Kasumi-1 (cell line): ENCODE measurements at places on chromosomes 12 and 14.

GRCh38 chr14:55126932-55127459, 2.1 kb upstream of the LGALS3 start:
- DNase-seq = no peak

DNA sequence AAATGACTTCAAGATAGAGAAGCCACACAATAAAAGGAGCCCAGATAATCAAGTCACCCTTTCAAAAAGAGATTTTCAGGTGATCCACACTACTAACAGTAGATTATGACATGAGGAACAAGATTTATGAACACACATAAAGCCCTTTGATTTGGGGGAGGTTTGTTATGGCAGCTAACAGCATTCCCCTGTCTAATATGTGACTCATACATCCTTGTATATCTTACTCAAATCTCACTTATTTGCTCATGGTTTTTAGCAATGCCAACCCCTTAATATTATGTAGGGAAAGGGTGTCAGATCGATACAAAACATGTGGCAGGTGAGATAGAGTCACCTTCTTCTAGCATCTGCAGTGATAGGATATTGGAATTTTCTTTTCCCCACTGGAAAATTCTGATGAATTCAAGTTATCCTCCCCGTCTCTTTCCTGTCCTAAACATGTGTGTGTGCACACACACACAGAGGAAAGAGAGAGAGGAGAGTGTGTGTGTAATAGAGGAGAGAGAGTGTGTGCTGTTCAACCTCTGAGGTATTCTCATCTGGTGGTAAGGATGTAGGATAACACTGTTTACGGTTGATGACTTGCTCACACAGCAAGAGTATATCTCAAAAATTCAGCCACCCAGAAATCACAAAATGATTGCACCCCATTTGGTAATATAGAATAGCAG, 319.9 kb downstream of the KCNC2 start:
- DNase-seq = no peak

GRCh38 chr14:43914041-43914693, 592.9 kb downstream of the FSCB start:
- no peak for DNase-seq

DNA sequence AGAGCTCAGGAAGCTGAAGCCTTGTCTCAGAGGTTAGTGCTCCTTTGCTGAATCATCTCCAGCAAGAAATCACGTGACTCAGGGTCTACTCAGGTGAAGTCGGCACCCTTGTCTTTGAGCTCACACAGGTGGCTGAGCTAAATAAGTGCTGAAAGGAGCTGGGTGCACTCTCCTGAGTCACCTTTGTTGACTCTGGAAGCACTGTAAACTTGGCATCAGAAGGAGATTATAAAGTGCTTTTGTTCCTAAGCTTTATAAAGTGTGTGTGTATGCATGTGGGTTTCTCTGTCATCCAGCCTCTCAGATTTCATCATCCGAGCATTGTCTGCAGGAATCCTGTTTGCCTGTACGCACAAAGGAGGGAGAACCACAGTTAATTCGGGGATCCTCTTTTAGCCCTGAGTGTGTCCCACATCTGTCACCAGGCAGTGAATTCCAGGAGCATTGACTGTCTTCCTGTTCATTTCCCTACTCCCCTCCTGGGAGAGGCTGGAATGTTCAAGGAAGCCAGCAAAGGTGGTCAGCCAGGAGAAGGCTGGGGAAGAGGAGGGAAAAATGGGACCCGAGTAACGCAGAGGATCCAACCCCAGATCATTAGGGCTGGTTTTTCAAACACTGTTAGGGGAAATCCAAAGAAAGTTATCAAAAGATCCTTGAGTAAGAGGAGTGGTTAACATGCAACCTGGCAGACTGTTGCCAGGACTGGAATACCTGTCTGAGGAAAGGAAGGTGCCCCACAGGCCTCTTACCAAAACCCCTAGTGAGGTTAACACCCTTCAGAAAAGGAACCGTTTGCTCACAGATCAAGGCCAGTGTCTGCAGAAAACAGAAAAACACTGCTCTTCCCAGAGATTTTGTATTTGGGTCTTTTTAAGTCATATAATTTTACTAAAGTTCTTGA, 157.5 kb upstream of the HIF1A start:
- no peak for DNase-seq

- peak; percentile 10 for DNase-seq
Measured at GRCh38 chr14:75022655-75023054, 19.9 kb downstream of the EIF2B2 start.

- no peak for DNase-seq
Measured at GRCh38 chr14:35346738-35347322, 54.6 kb downstream of the PSMA6 start.

GRCh38 chr12:46717868-46718267, 107.9 kb downstream of the SLC38A4 start:
- no peak for DNase-seq

DNA sequence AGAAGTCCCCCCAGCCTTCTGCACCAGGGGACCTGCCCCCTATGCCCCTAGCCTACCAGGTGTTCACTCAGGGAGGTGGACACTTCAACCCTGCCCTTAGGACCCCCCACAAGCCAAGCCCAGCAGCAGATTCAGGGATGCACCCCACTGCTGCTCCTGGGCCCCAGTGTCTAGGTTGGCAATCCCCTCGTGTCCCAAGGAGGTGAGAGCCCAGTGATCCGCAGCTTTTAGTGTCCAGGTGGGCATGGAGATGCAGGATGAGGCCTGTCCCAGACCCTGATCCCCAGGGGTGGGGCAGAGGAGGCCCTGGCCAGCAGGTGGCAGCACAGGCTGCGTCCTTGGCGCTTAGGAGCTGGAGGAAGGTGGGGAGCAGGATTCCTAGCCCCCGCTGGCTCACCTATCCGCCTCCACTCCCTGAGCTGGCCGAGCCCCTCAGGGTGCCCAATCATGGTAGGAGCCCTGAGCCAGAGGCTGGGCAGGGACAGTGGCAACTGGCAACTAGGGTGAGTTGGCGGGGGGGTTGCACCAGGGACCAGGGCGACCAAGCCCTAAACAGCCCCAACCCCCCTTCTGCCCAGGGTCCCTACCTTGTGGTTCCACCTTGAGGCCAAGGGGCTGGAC, 4.1 kb downstream of the CKB start:
- peak; percentile 41 for DNase-seq

DNA sequence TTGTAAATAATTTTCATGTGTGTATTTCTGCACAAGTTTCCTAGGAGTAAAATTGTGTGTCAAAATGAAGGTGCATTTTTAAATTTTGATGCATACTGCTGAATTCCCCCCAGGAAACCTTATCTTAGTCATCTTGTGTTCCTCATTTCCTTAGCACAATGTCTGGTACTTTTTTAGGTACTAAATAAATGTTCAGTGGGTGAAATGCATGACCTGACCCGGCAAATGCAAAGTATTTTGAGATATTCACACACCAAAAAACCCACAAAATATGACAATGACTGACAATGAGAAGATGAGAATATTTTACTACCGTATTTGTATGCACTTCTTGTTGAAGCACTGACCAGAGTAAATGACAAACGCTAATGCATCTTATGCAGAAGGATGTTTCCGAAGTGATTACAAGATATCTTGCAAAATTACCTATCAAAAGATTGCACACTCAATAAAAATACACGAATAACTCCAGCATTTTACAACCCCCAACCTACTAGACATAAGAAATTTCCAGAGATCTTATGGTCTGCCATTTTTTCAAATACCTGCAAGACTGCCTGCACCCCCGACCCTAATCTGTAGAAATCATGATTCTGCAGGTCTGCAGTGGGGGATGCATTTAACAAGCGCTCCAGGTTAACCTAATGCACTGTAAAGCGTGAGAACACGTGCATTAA, 895 bp upstream of the PRKAB1 start:
- DNase-seq = peak; percentile 40

- no peak for DNase-seq
Measured at GRCh38 chr14:56975521-56975920, 165.2 kb upstream of the OTX2 start.

- no peak for DNase-seq
Measured at GRCh38 chr12:58801986-58802385, 118.3 kb downstream of the LRIG3 start.

- no peak for DNase-seq
Measured at GRCh38 chr14:43983721-43984120, 523.4 kb downstream of the FSCB start.

DNA sequence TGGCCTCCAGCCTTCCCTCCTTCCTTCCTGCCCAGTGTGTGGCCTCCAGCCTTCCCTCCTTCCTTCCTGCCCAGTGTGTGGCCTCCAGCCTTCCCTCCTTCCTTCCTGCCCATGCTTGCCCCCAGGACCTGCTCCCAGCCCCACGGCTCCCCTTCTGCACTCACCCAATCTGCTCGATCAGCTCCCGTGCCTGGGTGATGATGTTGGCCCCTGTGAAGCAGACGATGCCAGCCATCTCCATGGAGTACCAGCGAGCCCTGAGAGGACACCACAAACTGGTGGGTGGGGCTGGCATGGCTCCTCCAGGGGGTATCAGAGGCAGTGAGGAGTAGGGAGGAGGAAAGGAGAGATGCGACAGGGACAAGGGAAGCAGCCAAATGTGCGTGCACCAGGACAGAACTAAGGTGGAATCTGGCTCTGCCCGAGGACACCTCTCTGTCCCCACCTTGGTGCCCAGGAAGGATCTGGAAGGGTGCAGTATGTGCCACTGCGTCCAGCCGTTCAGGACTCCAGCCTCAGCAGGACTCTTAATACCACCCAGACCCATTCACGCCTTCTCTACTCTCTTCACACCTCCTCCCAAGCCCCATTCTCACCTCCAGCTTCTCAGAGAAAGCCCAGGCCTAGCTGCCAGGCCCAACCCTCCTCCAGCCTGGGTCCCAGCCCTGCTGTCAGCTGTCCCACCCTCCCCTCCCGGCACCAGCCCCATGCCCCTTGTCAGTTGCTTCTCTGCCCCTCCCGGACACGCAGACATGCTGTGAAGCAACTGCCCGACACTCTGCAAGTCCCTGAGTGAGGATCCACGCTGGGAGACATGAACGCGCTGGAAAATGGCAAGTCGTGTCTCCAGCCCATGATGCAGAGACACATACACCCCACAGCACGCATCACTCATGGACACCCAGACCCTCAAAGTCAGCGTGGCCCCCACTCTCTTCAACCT, 22.7 kb downstream of the POLE start:
- DNase-seq = peak; percentile 77

DNA sequence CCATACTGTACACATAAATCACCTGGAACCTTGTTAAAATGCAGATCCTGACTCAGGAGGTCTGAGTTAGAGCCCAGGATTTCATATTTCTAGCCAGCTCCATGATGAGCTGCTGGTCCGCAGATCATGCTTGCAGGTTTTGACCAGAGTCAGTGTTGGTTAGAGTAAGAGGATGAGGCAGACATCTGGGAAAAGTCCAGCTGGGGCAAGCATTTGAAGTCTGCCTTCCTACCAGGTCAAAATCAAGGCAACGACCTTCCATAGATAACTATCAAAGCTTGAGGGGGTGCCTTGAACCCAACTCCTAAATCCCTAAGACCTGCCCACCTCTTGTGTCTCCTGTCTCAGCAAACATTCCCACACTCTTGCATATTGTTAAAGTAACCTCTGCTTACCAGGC, 9.2 kb downstream of the OAS2 start:
- no peak for DNase-seq

DNA sequence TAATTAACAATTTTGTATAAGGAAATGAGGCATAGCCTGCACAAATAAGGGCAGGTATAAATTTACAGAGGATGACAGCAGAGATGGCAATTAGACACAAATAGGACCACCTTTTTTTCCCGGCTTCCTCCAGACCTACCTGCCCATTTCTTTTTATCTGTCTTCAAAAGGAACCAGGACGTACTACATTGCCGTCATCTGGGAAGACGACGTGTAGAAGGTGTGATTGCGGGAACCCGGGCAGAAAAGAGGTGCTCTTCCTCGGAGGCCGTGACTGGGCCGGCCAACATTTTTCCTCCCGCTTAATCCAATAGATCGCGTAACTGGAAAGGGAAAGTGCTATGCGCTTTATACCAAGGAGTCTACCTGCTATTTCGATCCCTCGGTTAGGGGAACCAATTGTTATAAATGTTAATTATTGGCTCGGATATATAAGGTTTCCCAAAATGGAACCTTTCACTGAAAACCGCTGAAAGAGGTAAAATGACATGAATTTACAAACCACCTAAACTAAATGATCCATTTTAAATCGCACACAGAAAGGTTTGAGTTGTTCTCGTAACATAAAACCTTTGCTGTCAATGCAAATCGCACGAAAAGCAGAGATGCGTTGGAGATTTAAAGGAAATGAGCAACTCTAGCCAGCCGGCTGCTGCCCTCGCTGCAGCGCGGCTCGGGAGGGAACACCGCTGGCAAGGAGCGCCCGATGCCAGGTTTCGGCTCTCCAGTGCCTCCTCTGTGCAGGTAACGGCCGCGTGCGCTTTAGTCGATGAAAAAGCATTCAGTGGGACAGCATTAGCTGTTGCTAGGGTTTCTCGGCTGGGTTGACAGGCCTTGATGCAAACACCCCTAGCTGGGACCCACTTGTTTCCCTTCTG, 2.8 kb upstream of the SIX1 start:
- no peak for DNase-seq

- DNase-seq = no peak
Measured at GRCh38 chr12:25083211-25083610, 111.7 kb downstream of the DNAI7 start.

DNA sequence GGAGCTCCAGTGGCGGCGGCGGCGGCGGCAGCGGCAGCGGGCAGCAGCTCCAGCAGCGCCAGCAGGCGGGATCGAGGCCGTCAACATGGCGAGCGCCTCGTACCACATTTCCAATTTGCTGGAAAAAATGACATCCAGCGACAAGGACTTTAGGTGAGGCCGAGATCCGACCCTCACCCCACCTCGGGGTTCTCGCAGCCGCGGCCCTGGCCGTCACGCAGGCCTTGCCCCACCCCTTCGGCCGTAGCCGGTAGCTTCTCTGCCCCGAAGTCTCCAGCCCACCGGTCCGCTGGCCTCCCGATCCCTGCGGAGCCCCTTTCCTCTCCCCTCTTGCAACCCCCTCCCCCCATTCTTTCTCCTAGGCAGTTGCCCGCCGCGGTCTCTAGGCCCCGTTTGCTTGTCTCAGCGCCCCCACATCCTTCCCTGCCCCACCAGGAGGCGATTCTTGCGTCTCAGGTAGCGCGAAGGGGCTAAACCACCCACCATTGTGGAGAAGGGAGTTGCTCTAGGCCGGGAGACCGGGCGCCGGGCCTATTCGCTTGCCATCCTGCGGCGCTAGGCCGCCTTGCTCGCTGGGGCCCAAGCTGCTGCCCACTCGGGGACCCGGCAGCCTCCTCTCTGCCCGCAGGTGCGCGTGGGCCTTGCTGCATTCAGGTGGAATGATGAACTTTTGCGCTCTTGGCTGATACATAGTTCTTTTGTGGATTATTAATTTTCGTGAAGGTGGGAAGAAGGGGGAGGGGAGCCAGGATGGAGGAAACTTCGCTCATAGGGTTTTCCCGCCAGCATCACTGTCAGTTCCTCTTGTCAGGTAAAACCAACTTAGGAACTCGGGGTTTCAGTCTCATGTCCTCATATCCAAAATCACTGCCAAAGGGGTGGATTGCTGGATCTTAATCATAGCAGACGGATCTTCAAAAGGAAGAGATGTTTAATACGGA, 745 bp downstream of the CAND1 start:
- peak; percentile 30 for DNase-seq
